MG63 (cell line): ENCODE measurements at places on chromosomes 4 and X.
A peak's percentile ranks its signal among the peaks of the same experiment; 100 is the strongest.

- DNase-seq, result no peak
Measured at GRCh38 chr4:119664168-119664907, 35.7 kb upstream of the PDE5A start.

- no peak for DNase-seq
Measured at GRCh38 chr4:186902361-186902760, 178.7 kb upstream of the FAT1 start.

- DNase-seq, result no peak
Measured at GRCh38 chr4:37001688-37002436, 242.7 kb upstream of the NWD2 start.

- DNase-seq, result peak; percentile 76
Measured at GRCh38 chr4:17232566-17233253, 279.2 kb downstream of the QDPR start.

DNA sequence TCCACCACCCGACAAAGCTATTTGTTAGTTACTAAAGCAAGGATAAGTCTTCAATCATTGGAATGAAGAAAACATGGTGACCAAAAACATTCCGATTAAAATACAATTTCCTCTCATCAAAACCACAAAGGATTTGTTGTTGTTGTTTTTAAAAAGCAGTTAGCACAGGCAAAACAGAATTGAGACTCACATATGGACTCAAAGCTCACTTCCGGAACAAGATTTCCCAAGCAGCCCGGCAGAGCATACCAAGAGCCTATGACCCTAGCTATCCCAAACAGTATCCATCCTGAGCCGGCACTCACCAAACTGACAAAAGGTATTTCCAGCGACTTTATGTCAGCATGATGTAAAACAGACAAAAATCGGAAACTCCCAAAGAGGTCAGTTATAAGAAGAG lies 39.9 kb downstream of the ADGRA3 start:
- DNase-seq, result no peak

GRCh38 chrX:65595460-65595876 lies 60.9 kb upstream of the LAS1L start:
- peak; percentile 79 for DNase-seq

- DNase-seq, result no peak
Measured at GRCh38 chr4:87068583-87069021, 133.8 kb downstream of the AFF1 start.

- no peak for DNase-seq
Measured at GRCh38 chr4:76582074-76582816, 147.2 kb downstream of the SHROOM3 start.

- no peak for DNase-seq
Measured at GRCh38 chr4:167238226-167238625, 3.9 kb upstream of the SPOCK3 start.

DNA sequence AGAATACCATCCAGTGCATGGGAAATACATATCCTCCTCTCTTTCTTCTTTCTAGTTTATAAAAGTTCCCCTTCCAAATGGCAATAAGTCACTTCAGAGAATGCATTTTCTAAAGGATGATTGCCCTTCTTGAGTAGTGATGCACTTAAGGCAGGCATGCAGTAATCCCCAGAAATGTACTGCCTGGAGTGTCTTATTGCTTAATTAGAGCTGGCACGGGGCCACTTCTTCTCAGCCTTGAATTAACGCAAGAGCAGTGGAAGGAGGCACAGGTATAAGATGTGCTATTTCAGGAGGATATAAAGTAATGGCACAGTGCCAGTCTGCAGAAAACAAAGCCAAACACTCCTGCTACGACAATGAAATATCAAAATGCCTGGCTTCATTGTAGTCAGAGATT lies 371.4 kb upstream of the FAM241A start:
- DNase-seq, result no peak

DNA sequence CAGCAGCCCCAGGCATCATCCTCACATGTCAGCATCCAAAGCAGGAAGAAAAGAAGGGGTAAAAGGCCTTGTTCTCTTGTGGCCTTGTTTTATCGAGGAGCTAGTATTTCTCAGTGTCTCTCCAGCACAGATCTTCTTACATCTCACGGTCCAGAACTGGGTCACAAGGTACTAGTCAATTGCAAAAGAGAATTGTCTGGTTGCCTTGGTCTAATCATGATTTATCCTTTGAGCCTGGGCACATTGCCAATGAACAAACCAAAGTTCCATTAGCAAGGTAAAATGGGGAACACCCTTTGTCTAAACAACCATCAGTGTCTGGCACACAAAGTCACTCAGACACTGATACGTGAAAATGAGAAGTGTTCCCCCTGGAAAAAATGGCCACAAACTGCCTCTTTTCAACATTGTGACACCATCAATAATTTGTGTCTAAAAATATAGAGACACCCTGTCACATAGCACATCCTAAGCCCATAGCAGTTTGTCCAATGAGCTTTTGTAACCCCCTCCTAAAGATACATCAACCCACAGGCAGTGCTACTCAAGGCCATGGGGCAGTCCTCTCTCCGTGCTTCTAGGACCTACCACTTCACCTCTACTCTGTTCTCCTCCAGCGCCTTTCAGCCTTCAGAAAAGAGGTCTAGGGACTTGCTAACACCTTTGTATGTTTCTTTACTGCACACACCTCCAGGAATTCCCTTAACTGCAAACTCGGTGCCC lies 534.4 kb downstream of the MID1IP1 start:
- DNase-seq, result no peak

DNA sequence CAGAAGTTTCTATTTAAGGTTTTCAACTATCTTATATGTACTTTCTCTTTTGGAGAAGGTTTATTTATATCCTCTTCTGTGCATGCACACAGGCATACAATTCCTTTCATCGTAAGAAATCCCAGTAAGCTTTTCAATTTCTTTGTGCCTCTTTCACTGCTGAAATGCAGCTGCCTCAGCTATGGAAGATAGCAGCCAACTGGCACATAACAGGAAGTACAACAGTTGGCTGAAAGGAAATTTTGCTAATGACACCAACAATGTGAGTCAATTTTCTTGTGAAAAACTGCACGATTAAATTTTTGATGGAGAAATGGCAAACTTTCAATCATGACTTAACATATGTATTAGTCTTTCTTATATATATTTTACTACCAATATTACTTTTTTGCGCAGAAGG lies 74.5 kb upstream of the PAQR3 start:
- DNase-seq, result no peak

DNA sequence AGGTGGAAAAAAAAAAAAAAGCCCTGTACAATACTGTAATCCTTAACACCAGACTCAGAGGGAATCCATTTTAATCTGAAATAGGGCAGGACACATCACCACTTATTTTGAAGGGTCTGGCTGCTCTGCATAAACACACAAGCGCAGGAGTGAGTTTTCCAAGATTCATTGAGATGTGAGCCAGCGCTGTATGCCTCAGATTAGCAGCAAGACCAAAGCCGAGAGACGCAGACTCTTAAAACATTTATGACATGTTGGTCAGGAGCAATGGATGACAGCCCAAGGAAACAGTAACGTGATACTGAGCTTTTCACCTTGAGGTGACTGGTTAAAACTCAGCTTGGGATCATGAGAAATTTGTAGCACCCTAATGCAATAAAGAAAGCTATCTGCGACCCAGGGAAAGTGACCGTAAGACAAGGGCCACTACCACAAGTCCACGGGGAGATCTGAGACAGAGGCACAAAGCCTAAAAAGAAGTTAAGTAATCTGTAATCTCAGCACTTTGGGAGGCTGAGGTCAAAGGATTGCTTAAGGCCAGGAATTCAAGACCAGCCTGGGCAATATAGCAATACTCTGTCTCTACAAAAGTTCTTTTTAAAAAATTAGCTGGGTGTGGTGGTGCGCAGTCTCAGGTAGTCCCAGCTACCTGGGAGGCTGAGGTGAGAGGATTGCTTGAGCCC lies 210.6 kb downstream of the COL25A1 start:
- no peak for DNase-seq

DNA sequence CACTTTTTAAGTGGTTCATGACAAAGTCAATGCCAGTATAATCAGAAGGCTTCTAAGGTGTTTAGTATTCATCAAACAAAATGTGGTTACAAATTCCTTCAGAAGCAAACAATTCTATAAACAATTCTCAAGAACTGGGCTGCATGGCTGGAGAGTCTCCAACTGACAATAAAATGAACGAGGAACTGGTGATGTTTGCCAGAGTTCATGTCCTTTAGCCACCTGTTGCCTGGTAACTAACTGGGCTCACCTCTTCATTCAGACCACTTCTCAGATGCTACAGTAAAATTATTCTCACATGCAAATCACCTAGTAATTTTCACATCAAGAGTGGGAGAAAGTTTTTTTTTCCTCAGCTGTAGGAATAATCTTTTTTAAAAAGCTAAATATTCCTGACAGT lies 53.3 kb downstream of the CAMK2D start:
- DNase-seq, result peak; percentile 39

- DNase-seq, result no peak
Measured at GRCh38 chr4:140757232-140757630, 1.0 kb upstream of the TBC1D9 start.

GRCh38 chrX:23435575-23435974 lies 100.9 kb downstream of the PTCHD1 start:
- no peak for DNase-seq

DNA sequence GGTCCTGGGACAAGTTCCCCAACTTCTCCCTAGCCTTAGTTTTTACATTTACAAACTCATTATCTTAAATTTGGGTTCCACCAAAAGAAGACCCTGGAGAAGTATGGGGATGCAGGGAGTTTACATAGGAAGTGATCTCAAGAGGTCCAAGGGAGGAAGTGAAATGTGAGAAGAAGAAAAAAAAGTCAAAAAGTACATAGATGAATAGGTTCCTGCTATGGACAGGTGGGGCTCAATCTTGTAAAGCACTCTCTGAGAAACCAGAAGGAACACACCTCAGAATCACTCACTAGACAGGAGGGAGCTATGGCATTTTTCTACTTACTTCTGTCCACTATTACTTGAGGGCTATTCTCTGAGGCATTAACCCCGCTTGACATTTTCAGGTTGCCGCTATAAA lies 56.6 kb downstream of the ARHGAP6 start:
- DNase-seq, result no peak

GRCh38 chr4:125641611-125642010 lies 326.9 kb downstream of the FAT4 start:
- DNase-seq, result no peak

DNA sequence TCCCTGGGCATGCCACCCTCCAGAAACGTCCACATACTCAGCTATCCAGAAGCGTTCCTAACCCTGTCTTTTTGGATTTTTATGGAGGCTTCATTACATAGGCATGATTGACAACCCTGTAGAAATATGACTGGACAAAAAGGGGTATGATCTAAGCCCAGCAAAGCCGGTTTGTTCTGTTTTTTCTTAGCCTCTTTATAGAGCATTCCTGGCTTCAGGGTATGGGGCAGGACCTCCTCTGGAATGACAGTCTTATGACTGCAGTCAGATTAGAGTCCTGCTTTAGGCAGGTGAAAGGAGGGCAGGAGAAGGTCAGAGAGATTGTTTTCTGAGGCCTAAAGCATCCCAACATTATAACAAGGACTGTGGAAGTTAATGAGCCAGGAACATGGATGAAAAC lies 137.4 kb downstream of the DCLK2 start:
- no peak for DNase-seq
